ENCODE measurements at places on chromosomes 2 and 18. TPM values are rescaled to one million over a fixed set of nuclear protein-coding genes. Genes with fewer than 3 reads are reported as not detected.

DNA sequence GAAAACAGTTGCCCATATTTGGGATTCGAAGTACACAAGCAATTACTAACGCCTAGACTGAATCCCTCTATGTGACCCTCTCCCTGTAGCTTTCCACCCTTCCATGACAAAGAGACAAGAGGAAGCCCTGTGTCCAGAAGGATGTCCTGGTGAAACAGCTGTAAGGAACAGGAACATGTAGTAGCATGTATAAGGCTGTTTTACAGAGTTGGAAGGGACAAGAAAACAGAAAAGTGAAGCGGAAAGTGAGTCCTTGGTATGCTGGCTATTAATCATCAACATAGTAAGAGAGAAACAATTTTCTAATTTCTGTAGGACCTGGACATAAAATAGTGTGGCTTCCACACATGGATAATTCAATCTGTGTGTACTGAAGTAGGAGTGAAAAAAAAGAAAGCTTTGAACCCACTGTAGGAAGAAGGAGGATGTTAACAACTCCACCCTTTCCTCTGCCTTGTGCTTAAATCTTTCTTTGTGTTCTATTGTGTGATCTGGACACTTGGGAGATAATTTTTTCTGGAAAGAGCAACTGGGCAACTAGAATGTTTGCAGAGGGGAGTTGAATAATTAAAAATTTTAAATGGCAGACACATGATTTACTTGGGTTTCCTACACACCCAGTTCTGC lies 162.3 kb upstream of the ZSWIM2 start:
- no peaks in the 10 kb centered on the region for H3K27me3 ChIP-seq
- DNase-seq: no peak
- no peaks in the 10 kb centered on the region for H3K36me3 ChIP-seq
- H3K4me3 ChIP-seq: no peak overlapping the region
- no peaks in the 10 kb centered on the region for H3K4me1 ChIP-seq

KCNG2 gene
- not detected for total RNA-seq

- no peaks in the 10 kb centered on the region for H3K36me3 ChIP-seq
- no peak overlapping the region for H3K4me3 ChIP-seq
- DNase-seq: peak; percentile 1
Measured at GRCh38 chr18:76979906-76980305, 152.7 kb downstream of the MBP start.

DNA sequence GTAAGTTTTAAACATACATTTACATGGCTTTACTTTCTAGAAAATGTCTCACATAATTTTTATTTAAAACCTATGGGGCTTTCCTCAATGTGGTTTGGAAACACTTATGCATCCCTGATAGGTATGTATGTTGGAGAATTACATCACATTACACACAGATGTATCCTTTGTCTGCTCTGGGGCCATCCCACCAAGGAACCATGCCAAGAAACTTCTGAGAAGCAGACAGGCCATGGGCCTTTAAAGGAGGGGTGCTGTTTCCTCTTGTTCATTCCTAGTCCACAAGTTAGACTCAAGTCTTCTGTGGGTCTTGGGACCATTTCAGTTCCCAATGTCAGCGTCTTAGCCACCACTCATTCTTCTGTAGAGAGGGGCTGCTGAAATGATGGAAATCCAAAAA lies 162.0 kb upstream of the SETBP1 start:
- H3K4me3 ChIP-seq: no peak overlapping the region
- no peak for DNase-seq
- H3K4me1 ChIP-seq: no peaks in the 10 kb centered on the region
- no peaks in the 10 kb centered on the region for H3K36me3 ChIP-seq

Data from activated T-helper 2 cell treated with anti-CD3 and anti-CD28 coated beads, Interferon-gamma antibody, Interleukin-2, Interleukin-4, amounts not matched to agents 10 μg/mL and 5 μg/mL and 100 μg/mL, durations not matched to agents 14 hours and 24 hours and 36 hours (primary cell).